ENCODE measurements at places on chromosomes 2 and 18.
A peak's percentile ranks its signal among the peaks of the same experiment; 100 is the strongest.

DNA sequence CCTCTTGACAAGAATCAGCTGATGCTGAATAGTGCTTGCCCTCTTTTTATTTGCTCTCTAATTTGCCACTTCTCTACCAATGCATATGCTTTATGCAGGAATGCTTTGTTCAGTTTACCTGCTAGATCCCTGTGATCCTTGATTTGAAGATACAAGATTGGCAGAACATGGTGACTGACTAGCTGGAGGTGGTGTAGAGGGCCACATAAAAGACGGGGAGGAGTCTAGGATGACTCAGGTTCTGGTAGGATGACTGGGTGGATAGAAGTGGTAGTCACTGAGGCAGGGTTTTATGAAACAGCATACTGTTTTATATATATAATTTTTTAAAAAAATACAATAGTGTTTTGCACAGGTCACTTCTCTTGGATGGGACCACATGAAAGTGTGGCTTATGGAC, 6.3 kb upstream of the ADGRF3 start:
- no peak for DNase-seq

- DNase-seq, result no peak
Measured at GRCh38 chr2:1707771-1708418, 36.4 kb downstream of the PXDN start.

GRCh38 chr2:27871802-27872201, 18.4 kb downstream of the RBKS start:
- no peak for DNase-seq

DNA sequence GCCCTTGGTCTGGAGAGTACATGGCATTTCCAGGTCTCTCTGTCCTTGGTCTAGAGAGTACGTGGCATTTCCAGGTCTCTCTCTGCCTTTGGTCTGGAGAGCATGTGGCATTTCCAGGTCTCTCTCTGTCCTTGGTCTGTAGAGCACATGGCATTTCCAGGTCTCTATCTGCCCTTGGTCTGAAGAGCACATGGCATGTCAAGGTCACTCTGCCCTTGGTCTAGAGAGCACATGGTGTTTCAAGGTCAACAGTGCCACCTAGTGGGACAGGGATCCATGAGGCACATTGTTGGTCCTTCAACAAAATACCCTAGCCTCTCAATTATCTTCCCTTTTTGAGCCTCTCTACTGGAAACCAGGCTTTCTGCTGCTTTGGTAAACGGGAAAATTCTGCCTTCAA, 250.2 kb downstream of the OTX1 start:
- DNase-seq, result no peak

- peak; percentile 38 for DNase-seq
Measured at GRCh38 chr2:112627060-112628040, 18.4 kb upstream of the SLC20A1 start.

GRCh38 chr2:222303828-222304736, 5.3 kb upstream of the PAX3 start:
- no peak for DNase-seq

- DNase-seq, result no peak
Measured at GRCh38 chr2:147777394-147777793, 67.4 kb upstream of the ACVR2A start.

- DNase-seq, result peak; percentile 57
Measured at GRCh38 chr2:108588070-108588668, 53.9 kb downstream of the LIMS1 start.

GRCh38 chr2:32745191-32745590, 117.3 kb downstream of the TTC27 start:
- DNase-seq, result no peak

DNA sequence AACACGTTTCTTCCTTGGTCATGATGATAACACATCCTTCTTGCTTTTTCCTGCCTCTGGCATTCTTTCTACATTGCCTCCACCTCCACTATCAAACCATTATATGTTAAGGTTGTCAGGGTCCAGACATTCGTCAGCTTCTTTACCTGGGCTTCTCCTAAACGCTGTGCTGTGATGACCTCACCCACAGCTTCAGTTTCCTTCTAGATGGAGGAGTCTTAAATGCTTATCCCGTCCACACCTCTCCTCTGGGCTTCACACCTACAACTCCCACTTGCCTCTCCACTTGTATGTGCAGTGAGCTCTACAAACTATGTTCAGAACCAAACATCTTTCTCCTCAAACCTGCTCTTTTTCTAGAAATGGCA, 666 bp upstream of the STAT1 start:
- DNase-seq, result no peak

DNA sequence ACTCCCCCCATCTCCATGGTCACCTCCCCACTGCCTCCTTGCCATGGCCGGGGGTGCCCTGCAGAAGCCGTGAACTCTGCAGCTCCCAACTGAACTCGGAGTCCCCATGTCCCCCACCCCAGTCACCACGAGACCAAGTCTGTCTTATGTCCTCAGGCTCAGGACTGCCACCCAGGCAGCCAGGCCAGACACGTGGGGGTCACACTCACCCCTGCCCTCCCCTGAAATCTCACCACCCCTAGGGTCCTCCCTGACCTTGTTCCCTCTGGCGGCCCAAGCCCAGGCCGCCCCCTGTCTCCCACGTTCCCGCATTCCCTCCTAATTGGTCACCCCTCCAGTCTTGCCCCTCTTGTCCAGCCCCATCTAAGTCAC, 11.0 kb downstream of the AQP12A start:
- no peak for DNase-seq

- no peak for DNase-seq
Measured at GRCh38 chr2:174628528-174629169, 31.0 kb upstream of the WIPF1 start.

GRCh38 chr2:171939743-171940071, 17.4 kb downstream of the HAT1 start:
- DNase-seq, result no peak
